ENCODE measurements at places on chromosomes 5 and 9.

DNA sequence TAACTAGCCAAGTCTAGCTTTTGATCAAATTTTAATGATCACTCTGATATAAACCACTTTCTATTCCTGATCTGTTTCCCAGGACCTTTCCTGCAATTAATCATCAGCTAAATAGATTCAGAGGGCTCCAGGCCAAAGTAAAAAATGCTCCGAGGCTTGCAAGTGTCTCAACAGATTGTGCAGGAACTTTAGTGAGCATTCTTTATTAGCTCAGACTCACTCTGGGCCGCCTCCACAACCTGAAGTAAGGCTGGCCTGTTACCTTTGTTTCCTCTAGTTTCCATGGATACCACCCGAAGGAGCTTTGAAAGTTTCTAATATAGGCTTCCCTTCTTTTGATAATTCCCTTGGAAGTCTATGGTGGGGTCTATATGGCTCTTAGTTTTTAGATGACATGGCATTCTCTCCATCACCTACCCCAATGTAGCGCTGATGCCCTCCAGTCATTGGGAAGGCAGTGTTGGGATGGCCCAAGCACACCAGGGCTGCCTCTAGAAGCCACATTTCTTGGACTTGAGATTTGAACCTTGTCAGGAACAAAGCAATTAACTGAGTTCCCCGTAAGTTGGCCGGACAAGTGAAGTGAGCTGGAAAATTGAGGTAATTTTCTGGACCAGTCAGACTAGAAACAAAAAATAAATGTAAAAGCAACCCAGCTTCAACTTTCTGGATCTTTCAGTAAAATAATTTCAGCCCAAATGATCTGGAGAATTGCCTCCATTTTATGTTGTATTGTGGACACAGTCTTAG lies 97.6 kb upstream of the LHFPL2 start:
- no peak for DNase-seq

GRCh38 chr5:76180814-76181805 lies 97.9 kb downstream of the SV2C start:
- no peak for DNase-seq

DNA sequence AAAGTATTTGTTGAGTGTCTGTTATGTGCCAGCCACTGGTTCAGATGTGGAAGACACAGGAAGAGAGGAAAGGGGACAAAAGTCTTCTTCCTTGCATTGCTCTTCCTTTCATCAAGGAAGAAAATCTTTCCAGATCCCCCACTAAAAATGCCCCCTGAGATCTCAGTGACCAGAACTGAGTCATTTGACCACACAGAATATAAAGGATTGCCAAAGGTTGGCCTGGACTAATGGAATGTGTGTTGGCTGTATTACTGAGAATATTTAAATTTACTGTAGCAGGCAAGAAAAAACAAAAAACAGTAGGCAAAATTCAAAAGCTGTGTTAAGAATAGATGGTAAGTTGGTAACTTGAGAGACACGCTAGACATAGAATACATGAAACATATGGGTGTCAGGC lies 10.0 kb upstream of the SEPTIN8 start:
- no peak for DNase-seq

DNA sequence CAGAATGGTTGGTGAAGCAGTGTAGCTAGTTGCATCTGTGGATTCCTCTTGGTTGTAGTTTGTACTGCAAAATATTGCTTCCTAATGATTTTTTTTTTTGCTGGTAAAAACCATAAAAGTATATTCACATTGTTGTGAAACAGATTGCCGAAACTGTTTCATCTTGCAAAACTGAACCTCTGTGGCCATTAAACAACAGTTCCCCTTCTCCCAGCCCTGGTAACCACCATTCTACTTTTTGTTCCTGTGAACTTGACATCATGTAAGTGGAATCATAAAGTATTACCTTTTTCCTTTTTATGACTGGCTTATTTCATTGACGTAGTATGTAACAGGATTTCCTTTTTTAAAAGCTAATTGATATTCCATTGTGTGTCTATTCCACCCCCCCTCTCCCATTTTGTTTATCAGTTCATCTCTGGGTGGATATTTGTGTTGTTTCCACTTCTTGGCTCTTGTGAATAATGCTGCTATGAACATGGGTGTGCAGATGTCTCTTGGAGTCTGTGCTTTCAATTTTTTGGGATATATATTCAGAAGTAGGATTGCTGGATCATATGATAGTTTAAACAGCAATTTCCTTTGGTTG lies 11.8 kb downstream of the SUB1 start:
- no peak for DNase-seq

GRCh38 chr9:122091682-122092592 lies 1.2 kb downstream of the TTLL11 start:
- no peak for DNase-seq

- no peak for DNase-seq
Measured at GRCh38 chr9:37453827-37454226, 11.4 kb downstream of the ZBTB5 start.

DNA sequence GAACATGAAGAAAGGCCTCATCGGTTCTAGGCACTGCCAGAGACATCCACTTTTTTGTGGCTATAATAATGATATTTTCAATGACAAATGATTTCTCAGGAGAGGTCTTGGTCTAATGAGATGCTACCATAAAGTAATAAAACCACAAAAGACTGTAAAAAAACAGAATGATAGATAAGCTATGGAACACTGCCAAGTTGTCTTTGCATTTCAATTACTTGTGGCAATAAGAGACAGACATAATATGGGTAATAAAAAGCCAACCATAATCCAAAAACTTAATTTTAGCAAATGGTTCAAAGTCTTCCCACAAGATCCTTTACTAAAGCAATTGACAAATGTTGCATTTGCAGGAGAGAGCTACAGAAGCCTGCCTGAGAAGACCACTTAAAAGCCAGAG lies 292.5 kb downstream of the ATPSCKMT start:
- no peak for DNase-seq

DNA sequence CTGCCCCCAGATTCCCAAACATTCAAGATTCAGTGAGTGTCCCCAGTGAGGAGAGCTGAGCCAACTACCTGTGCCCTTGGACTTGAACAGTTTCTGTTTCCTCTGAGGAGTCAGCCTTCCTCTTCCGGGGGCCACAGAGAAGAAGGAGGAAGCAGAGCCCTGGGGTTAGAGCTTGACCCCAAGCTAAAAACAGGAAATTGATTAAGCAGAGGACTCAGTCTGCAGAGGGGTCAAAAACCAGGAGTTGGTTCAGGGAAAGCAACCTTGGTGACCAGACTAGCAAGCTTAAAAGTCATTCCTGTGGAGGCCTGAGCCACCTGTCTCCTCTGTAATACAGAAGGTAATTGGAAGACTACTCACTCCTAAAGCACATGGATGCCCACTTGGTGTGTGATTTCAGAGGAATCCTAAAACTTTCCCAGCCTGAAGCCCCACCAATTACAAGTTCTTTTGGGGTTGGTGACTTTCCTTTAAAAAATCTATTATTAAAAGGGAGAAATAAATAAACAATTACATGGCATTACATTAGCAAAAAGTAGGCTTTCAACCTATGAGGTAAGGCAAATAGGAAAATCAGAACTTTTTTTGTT lies 64.2 kb upstream of the SELENOP start:
- no peak for DNase-seq

GRCh38 chr9:5900622-5901021 lies 9.9 kb downstream of the MLANA start:
- DNase-seq: no peak

- DNase-seq: no peak
Measured at GRCh38 chr9:14926941-14927624, 16.9 kb upstream of the FREM1 start.

DNA sequence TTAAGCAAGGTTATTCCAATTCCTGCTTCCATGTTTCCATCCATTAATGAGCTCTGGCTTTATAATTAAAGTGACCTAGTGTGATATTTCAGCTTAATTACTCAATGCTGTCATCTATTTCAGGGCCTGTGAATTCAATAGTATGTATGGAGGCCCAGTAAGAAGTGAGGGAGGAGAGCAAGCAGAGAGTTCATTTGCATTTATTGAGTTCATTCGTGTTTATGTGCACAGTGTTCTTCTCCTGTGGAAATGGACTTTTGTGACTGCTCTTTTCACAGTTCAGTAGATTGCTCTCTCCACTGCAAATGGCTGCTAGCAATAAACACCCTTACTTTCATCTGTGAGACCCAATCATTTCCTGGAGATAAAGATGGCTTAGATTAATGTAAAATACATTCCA lies 130.9 kb downstream of the CEMIP2 start:
- DNase-seq: no peak

GRCh38 chr9:138112090-138112748 lies 234.6 kb downstream of the CACNA1B start:
- DNase-seq: no peak

DNA sequence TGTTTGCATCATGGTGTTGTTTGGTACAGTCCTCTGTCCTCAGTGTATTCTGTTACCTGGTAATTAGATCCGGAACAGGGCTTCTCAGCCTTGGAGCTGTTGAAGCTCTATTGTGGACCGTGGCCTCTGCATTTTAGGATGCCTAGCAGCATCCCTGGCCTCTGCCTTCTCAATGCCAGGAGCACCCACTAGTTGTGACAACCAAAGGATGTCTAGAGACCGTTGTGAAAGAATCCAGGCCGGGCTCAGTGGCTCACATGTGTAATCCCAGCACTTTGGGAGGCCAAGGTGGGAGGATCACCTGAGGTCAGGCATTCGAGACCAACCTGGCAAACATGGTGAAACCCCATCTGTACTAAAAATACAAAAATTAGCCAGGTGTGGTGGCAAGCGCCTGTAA lies 159.6 kb downstream of the CACNA1B start:
- DNase-seq: no peak

DNA sequence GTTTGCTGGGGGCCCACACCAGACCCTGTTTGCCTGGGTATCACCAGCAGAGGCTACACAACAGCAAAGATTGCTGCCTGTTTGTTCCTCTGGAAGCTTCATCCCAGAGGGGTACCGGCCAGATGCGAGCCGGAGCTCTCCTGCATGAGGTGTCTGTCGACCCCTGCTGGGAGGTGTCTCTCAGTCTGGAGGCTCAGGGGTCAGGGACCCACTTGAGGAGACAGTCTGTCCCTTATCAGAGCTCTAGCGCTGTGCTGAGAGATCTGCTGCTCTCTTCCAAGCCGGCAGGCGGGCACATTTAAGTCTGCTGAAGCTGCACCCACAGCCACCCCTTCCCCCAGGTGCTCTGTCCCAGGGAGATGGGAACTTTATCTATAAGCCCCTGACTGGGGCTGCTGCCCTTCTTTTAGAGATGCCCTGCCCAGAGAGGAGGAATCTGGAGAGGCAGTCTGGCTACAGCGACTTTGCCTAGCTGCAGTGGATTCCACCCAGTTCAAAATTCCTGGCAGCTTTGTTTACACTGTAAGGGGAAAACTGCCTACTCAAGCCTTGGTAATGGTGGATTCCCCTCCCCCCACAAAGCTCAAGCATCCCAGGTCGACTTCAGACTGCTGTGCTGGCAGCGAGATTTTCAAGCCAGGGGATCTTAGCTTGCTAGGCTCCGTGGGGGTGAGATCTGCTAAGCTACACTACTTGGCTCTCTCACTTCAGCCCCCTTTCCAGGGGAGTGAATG lies 206.0 kb upstream of the TLX3 start:
- DNase-seq: no peak

DNA sequence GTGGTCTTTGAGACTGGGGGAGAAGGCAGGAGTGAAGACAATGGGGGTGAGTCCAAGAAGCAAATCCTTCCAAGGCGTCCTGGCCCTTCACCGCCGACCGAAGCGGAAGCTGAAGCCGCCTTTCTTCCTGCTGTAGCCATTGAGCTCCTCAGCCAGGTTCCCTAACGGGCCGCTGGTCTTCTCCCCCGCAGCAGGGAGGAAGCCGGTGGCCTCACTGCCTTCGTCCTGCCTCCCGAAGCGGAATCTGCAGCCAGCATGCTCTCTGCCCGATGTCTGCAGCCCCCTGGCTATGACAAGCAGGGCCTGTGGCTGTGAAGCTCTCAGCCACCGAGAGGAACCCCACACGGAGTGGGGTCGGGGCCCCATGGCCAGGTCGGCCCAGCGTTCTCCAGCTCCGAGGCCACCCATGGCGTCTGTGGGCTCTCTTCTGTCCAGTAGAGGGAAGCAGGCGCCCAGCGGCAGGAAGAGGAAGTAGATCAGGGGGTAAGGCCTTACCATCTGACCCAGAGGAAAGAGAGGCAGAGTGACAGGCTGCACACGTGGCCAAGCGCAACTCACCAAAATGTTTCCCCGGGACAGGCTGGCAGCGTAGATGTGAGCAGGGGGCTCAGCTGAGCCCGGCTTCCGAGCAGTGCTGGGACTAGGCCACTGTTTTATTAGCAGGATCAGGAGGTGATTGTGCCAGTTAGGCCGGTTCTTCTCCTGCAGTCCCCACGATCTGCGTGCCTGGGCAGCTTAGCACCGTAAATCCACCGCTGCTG lies 3.1 kb downstream of the QRFP start:
- DNase-seq: no peak

DNA sequence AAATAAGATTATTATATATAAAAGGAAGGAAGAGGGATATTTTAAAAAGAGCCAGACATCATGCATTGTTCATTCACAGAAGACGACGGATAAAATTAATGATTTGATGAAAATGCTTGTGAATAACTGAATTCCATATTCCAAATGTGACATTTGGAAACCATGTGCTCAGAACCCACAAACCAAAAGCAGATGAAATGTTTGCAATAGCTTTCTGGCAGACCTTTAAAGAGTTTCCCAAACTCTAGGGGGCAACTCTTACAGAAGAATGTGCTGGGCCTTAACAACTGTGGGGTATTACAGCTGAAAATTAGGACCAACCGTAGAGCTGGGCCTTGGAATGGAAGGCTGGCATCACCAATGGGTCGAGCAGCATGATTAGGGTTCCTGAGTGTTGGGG lies 471.0 kb downstream of the EFNA5 start:
- no peak for DNase-seq

DNA sequence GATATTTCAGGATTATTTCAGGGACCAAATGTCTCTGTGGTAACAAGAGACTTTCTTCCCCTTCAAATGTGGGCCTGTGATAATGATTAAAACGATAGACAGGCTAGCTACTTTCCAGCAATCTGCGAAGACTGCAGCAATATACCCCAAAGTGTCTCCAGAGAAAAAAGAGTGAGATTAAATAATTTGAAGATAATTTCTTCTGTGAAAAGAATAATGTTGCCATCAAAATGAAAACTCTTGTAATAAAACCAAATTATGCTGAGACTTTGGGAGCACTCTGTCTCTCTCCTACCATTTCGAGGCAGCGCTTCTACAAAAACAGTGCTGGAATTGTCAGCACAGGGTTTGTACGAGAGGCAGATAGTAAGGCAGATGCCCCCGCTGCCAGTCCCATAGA lies 104.2 kb upstream of the SPOCK1 start:
- no peak for DNase-seq

GRCh38 chr5:122757285-122757684 lies 17.6 kb upstream of the SNX2 start:
- DNase-seq: no peak

GRCh38 chr5:35859101-35859661 lies 2.5 kb downstream of the IL7R start:
- no peak for DNase-seq

GRCh38 chr9:110538647-110539041 lies 40.9 kb downstream of the SVEP1 start:
- no peak for DNase-seq
